Endodermal cell (in vitro differentiated cells): ENCODE measurements at places on chromosomes 4 and X. TPM values are rescaled to one million over a fixed set of nuclear protein-coding genes. Genes with fewer than 3 reads are reported as not detected.

The TTC29 gene
- 1.5 to 2.8 TPM (median 2.7 TPM) in 3 replicates for total RNA-seq

The BMX gene
- total RNA-seq: not detected in 2 replicates

The GPC4 gene
- total RNA-seq: 829 and 857 TPM in 2 replicates

The RIPPLY1 gene
- not detected in 2 replicates for total RNA-seq

DNA sequence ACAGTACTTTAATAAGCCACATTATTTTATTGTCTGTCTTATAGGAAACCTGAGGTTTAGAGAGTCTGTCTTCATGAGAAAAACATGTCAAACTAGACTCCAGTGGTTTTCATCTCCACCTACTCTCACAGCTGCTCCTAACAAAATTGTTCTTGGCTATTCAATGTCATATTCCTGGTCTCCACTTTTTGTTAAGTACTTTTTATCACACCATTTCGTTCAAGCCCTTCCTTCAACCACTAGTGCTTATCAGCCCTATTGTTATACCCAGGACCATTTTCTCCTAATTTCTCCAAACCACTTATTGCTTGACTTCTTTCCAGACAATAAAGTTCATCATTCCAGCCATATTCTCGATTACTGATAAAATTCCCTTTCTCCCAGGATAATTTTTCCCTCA lies 1674.3 kb upstream of the AGA start:
- no peak overlapping the region for H3K4me3 ChIP-seq
- no peaks in the 10 kb centered on the region for H3K27me3 ChIP-seq
- DNase-seq: no peak
- no peaks in the 10 kb centered on the region for H3K4me1 ChIP-seq
- H3K36me3 ChIP-seq: no peaks in the 10 kb centered on the region

GRCh38 chr4:78754872-78755271 lies 21.3 kb upstream of the BMP2K start:
- peaks cover 3% of the 10 kb centered on the region for H3K4me1 ChIP-seq
- H3K36me3 ChIP-seq: no peaks in the 10 kb centered on the region
- H3K4me3 ChIP-seq: no peak overlapping the region
- no peaks in the 10 kb centered on the region for H3K27me3 ChIP-seq
- DNase-seq: no peak
- H3K27ac ChIP-seq: no peak overlapping the region

- no peaks in the 10 kb centered on the region for H3K4me1 ChIP-seq
- H3K4me3 ChIP-seq: no peak overlapping the region
- no peaks in the 10 kb centered on the region for H3K27me3 ChIP-seq
- no peaks in the 10 kb centered on the region for H3K36me3 ChIP-seq
- no peak overlapping the region for H3K27ac ChIP-seq
Observed at GRCh38 chr4:109801099-109801789, 555 bp downstream of the CFI start.

GRCh38 chr4:18021470-18021719 lies 160 bp downstream of the LCORL start:
- H3K36me3 ChIP-seq: no peaks in the 10 kb centered on the region
- peaks cover 27% of the 10 kb centered on the region for H3K27me3 ChIP-seq
- H3K4me1 ChIP-seq: peaks cover 2% of the 10 kb centered on the region
- peak overlapping the region; percentile 97 for H3K27ac ChIP-seq
- DNase-seq: no peak

DNA sequence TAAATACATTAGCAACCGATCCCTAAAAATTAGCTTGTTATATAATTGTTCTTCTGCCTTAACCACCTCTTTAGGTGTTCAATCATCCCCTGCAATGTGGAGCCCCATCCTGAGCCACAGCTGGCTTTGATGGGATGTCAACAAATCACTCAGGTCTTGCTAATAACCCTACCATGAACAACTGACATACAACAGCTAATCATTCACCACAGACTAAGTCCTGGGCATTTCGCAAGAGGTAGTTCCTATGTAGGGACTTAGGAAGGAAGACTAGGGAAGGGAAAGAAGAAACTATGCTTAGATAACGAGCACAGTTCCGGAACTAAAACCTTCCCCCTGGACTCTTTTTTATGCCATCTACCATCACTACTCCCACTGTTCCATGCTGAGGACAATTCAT lies 63.6 kb upstream of the PTCHD1 start:
- H3K36me3 ChIP-seq: no peaks in the 10 kb centered on the region
- H3K4me1 ChIP-seq: no peaks in the 10 kb centered on the region
- DNase-seq: no peak
- no peak overlapping the region for H3K27ac ChIP-seq

- peaks cover 8% of the 10 kb centered on the region for H3K4me1 ChIP-seq
- peak; percentile 80 for DNase-seq
- H3K27me3 ChIP-seq: peaks cover 89% of the 10 kb centered on the region
- no peaks in the 10 kb centered on the region for H3K36me3 ChIP-seq
- H3K4me3 ChIP-seq: peak overlapping the region; percentile 77
Observed at GRCh38 chr4:108172753-108173598, 4.2 kb upstream of the LEF1 start.

DNA sequence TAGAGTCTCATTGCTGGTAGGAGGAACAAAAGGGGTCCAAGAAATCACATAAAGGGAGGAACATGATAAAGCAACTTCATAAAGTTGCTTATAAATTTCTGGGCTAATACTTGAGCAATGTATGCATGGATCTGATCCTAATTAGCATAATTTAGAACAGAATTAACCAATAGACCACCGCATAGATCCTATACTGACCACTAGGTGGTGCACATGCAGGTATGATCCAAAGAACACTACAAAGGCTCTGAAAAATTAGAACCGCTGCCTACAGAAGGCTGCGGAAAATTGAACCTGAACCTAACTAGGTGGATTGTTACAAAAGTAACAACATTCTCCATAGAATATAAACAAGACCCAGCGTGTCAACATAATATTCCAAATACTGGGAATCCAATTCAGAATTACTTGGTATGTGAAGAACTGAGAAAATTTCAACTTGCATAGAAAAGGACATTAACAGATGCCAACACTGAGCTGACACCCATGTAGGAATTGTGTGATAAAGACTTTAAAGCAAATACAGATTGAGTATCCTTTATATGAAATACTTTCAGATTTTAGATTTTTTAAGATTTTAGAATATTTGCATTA lies 23.3 kb downstream of the BRCC3 start:
- no peak overlapping the region for H3K4me3 ChIP-seq
- DNase-seq: no peak
- no peak overlapping the region for H3K27ac ChIP-seq
- peaks cover 15% of the 10 kb centered on the region for H3K36me3 ChIP-seq
- H3K27me3 ChIP-seq: no peaks in the 10 kb centered on the region

- no peak overlapping the region for H3K4me3 ChIP-seq
- no peaks in the 10 kb centered on the region for H3K36me3 ChIP-seq
- no peak overlapping the region for H3K27ac ChIP-seq
- no peaks in the 10 kb centered on the region for H3K27me3 ChIP-seq
Observed at GRCh38 chr4:167119392-167119791, 114.9 kb downstream of the SPOCK3 start.

GRCh38 chr4:175637762-175638161 lies 174.3 kb downstream of the GPM6A start:
- no peaks in the 10 kb centered on the region for H3K27me3 ChIP-seq
- H3K4me3 ChIP-seq: no peak overlapping the region
- H3K4me1 ChIP-seq: no peaks in the 10 kb centered on the region
- no peak for DNase-seq
